CD8-positive, alpha-beta memory T cell (primary cell): ENCODE measurements at places on chromosomes 4 and X. TPM values are rescaled to one million over a fixed set of nuclear protein-coding genes. Genes with fewer than 3 reads are reported as not detected.

MTM1 gene
- 19.5 TPM for total RNA-seq

DIPK2B gene
- total RNA-seq, result not detected

ITIH6 gene
- not detected for total RNA-seq

EBP gene
- 150 TPM for total RNA-seq

RNF150 gene
- not detected for total RNA-seq

TAF9B gene
- total RNA-seq, result 32.1 TPM

FUNDC1 gene
- total RNA-seq, result 12.0 TPM

ARMCX6 gene
- 70.1 TPM for total RNA-seq

GPAT3 gene
- total RNA-seq, result 6.2 TPM

XAGE1A gene
- not detected for total RNA-seq

XPNPEP2 gene
- total RNA-seq, result 0.29 TPM

SORCS2 gene
- not detected for total RNA-seq

YY2 gene
- total RNA-seq, result 2.0 TPM

SYAP1 gene
- total RNA-seq, result 18.9 TPM

RASSF6 gene
- total RNA-seq, result not detected

TMEM156 gene
- total RNA-seq, result 7.3 TPM

QRFPR gene
- not detected for total RNA-seq
